ENCODE measurements at places on chromosomes 3 and 15. TPM values are rescaled to one million over a fixed set of nuclear protein-coding genes. Genes with fewer than 3 reads are reported as not detected.

- DNase-seq = no peak
These were observed 37.2 kb downstream of the AADACL2 start for GRCh38 chr3:151770956-151771355.

DNA sequence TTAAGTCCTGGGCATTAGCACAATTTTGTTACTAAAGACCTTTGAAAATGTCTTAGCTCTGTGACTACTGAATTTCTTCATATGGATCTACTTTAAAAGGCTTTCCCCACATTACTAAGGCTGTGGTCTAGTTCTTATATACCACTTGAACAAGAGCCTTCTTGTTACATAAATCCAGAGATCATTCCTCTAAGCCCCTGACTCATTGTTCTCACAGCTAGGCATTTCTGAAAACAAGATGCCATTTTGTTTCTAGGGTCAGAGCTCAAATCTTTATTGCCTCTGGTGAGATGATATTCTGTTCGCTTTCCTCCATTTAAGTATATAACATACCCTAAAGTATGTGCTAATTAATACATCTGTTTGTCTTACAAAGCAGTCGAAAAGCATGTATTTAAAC is 29.8 kb upstream of the LPP start:
- DNase-seq = no peak

DNA sequence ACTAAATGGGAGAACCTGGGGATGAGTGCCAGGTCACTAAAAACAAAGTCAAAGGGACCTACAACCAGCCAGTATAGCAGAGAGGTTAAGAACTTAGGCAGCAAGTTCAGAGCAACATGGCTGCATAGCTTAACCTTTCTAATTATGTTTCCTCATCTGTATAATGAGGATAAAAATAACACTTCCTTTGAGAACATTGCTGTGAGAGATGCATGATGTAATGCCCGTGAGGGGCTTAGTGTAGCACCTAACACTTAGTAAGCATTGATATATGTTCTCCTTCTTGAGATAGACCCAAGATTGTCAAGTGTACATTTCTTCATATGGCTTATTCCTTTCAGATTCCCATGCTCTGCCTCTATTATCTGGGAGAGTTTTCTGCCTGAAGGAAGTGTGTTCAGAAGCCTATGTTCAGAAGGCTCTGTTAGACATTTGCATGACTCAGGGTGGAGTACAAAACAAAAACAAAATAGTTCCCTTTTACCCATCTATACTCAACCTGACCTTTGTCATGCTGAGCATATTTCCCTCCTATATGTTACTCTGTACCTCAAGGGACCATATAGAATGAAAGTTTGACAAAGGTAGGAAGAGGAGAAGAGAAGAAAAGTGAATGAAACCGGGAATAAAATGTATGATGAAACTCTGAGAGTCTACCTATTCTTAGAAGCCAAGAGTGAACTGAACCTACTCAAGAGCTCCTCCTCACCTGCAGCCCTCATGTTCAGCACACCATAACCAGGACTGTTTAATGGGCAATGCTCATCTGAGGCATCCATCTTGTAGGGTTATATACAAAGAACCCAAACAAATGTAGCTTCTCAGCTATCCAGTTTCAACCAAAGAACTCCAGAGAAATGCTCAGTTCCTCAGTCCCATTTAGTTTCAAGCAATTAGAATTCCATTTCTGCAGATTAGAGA is 70.7 kb upstream of the KCNMB2 start:
- DNase-seq = no peak

OR5H15 gene
- not detected for total RNA-seq

MYL3 gene
- total RNA-seq = 0.54 TPM

DNA sequence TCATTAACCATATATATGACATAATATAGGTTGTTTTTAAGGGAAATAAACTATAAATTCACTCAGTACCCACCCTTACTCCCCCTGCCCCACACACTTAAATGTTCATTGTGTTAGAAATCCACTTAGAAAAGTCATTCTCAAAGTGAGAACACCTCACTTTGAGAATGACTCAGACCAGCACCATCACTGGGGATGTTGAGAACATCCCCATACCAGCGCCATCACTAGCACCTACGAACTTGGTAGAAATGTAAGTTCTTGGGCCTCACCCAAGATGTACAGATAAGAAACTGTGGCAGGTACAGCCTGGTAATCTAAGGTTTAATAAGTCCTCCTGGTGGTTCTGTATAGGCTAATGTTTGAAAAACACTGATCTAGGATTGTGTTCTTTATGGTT is 362.6 kb downstream of the LPP start:
- DNase-seq = no peak

CHDH gene
- 3.3 TPM for total RNA-seq

C3orf20 gene
- not detected for total RNA-seq

KCNMB2 gene
- total RNA-seq = 3.6 TPM

- no peak for DNase-seq
These were observed 46.7 kb downstream of the RFTN1 start for GRCh38 chr3:16466822-16467221.

- no peak for DNase-seq
These were observed 23.6 kb downstream of the NR2F2 start for GRCh38 chr15:96353930-96354730.

DNA sequence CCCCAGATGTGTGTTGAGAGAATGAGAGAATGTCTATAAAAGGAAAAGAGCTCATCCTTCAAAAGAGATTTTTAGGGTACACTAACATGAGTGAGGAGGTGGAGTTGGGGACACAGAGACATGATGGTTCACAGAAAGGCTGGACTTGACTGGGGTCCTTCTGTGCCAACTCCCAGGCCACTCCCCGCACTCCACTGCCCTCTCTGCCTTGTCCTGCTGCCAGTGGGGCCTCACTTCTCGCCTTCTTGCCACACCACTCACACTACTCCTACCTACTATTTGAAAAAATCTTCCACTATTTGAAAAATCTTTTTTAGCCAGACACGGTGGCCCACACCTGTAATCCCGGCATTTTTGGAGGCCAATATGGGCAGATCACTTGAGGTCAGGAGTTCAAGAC is 298.1 kb downstream of the EPHB1 start:
- no peak for DNase-seq
